ENCODE measurements at places on chromosomes 7 and 10.

DNA sequence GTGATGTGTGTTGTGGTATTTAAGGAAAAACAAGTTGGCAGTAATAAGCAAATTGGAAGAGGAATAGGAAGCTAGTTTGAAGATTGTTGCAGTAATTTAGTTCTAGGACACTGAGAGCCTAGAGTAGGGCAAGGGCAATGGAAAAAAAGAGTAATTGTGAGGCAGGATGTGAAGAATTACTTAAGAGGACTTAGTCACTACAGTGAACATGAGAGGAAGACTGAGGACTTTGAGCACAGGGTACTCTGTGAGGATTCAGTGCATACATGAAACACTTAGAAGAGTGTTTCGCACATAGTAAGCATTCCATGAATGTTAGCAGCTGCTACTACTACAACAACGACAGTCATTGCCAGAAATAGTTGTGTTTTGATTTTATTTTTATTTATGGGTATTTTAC is 30.9 kb upstream of the DKK1 start:
- no peak for DNase-seq

- DNase-seq: no peak
These were observed 639 bp upstream of the TFAM start for GRCh38 chr10:58384544-58384998.

DNA sequence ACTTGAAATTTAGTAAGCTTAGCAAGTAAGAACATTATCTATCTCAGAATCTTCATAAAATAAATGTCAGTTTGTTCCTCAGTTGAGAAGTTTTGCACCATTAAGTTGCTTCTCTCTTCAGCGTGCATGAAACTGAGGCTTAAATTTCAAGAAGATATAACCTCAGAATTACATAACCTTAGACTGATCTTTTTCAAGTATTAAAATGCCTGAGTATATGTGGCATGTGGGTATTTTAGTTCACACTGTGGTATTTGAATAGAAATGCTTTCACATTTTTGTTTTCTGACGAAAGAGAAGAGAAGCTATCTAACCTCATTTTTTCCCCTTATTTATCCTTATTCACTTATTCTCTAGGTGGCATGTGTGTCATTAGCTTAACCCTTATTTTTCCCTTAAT is 104.1 kb downstream of the PHF14 start:
- no peak for DNase-seq

DNA sequence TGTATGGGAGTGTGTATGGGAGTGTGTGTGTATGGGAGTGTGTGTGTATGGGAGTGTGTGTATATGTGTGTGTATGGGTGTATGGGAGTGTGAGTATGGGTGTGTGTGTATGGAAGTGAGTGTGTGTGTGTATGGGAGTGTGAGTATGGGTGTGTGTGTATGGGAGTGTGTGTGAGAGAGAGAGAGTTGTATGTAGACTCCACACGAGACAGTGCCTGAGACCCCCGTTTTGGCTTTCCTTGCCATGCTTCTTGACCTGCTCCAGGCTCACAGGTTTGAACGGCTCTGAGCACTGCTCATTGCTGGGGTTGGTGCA is 49.7 kb downstream of the COL17A1 start:
- no peak for DNase-seq

- no peak for DNase-seq
These were observed 372.6 kb downstream of the PHF14 start for GRCh38 chr7:11346302-11346701.

DNA sequence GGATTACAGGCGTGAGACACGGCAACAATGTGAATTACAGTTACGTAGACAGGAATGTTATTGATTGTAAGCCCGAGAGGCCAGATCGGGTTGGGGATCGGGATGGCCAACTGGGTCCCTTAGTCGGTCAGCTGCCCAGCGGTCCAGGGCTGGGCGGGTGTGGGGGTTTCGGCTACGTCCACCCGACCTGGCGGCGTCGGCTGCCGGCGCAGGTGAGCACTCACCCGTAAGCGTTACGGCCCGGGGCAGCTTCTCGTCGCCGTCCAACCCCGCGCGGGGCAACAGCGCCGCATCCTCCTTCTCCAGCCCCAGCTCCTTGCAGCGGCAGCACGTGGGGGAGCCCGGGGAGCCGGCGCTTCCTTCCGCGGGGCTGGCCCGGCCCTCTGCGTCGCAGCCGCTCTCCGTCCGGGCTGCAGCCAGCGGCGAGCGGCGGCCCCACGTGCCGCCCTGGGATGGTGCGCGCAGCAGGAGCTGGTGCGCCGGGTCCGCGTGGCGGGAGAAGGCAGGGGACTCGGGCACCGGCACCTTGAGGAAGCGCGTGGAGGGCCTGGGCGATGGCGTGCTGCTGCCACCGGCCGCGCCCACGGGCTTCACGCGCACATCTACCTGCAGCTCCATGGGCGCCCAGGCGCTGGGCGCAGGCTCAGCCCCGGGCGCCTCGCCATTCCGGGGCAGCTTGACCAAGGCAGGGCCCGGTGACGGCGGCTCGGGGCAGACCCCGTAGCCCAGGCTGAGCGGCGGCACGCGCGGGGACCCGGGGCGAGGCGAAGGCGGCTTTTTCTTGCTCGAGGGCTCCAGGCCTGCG is 609 bp downstream of the KLRG2 start:
- peak; percentile 26 for DNase-seq

GRCh38 chr10:117327262-117327661 is 48.0 kb downstream of the PDZD8 start:
- DNase-seq: no peak

DNA sequence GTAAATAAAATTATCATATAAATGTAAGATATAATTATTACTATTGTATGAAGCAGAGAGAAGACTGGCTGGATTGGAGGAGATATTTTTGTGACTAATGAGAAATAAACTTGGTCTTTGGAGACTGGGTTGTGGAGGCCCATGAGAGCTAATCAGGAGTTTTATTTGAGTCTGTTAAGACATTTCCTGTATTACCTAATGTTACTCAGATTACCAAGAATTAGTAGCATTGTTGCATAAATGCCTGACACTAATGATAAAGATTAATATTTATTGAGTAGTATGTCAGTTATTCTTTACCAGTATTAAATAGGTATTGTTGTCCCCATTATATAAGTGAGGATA is 7.1 kb downstream of the CCDC126 start:
- DNase-seq: no peak

DNA sequence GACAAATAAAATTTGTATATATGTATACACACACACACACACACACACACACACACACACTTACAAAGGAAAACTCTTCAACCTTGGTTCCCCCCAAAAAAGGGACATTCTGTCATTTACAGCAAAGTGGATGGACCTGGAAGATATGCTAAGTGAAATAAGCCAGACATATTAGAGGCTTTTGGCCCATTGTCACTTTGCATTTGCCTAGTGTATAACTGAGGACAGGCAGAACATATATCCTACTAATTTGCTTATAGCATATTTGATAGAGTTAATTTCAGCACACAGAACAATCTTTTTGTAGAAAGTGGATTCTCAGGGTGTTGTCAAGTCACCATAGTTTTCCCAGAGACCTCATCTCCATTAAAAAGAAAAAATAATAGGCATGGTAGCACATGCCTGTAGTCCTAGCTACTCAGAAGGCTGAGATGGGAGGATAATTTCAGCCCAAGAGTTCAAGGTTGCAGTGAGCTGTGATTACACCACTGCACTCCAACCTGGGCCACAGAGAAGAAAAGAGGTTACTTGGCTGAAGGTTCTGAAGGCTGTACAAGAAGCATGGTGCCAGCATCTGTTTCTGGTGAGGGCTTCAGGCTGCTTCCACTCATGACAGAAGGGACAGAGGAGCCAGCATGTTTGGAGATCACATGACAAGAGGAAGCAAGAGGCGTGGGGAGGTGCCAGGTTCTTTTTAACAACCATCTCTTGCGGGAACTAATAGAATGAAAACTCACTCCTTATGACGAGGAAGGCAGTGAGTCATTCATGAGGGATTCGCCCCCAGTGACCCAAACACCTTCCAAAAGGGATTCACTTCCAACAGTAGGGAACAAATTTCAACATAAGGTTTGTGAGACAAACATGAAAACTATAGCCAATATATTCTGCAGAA is 135.6 kb downstream of the TMEM168 start:
- no peak for DNase-seq

- DNase-seq: no peak
These were observed 198.3 kb downstream of the WDR11 start for GRCh38 chr10:121049489-121049888.

- no peak for DNase-seq
These were observed 76.0 kb downstream of the PLXDC2 start for GRCh38 chr10:19892270-19892669.

DNA sequence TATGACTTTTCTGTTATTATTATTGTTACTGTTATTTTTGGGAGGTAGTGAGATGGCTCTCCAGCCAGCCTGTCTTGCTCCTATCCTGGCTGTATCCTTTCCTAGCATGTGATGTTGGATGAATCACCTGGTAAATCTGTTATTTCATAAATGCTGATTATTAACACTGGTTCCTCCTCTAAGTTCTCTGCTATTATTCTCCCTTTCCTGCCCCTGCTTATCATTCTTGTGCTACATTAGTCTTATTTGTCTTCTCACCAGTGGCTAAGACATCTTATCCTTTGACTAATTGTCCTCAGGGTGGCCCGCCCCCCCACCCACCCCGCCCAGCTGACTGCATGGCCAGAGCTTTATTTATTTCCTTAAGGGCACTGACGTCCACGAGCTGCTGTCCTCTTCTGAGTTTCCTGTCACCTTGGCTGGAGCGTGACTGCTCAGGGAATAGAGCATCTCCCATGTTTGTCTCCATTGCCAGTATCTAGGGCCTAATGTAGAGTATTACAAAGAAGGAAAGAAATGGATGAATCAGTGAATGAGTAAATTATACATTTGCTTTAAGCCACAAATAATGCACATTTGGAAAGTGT is 110.1 kb upstream of the KLF6 start:
- DNase-seq: no peak

GRCh38 chr10:119408072-119408471 is 134.4 kb downstream of the RGS10 start:
- no peak for DNase-seq

GRCh38 chr7:96188174-96188581 is 133.7 kb downstream of the SLC25A13 start:
- peak; percentile 56 for DNase-seq

DNA sequence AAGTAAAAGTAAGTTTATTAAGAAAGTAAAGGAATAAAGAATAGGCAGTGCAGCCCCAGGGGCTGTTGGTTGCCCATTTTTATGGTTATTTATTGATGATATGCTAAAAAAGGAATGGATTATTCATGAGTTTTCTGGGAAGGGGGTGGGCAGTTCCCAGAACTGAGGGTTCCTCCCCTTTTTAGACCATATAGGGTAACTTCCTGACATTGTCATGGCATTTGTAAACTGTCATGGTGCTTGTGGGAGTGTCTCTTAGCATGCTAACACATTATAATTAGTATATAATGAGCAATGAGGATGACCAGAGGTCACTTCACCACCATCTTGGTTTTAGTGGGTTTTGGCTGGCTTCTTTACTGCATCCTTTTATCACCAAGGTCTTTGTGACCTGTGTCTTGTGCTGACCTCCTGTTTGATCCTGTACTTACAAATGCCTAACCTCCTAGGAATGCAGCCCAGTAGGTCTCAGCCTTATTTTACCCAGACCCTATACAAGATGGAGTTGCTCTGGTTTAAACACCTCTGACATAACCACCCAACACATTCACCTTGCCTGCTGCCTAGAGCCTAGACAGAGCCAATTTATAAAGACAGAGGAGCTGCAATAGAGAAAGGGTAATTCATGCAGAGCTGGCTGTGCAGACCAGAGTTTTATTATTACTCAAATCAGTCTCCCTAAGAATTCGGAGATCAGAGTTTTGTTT is 10.9 kb upstream of the ERCC6 start:
- no peak for DNase-seq

- DNase-seq: no peak
These were observed 714.0 kb upstream of the GHITM start for GRCh38 chr10:83425306-83425705.

Data from right hindlimb (tissue), 1 donor.